ENCODE measurements at places on chromosomes 4 and X.

DNA sequence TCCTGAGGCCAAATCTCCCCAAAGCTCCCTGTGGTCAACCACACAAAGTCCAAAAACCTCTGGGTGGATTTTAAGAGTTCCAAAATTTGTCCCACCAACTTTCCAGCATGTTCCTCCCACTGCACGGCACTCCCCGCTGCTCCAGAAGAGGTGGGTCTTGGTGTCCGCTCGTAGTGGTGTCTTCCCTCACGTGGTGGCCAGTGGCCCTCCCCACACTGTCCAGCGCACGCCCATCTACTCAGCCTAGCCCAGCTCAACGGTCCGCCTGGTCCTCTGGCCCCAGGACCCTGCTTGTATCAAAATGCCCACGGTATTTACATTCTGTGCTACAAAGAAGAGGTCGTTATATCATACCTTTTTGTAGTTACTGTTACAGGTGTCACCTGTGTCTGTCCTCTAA, 83.5 kb downstream of the NSUN7 start:
- DNase-seq: no peak

DNA sequence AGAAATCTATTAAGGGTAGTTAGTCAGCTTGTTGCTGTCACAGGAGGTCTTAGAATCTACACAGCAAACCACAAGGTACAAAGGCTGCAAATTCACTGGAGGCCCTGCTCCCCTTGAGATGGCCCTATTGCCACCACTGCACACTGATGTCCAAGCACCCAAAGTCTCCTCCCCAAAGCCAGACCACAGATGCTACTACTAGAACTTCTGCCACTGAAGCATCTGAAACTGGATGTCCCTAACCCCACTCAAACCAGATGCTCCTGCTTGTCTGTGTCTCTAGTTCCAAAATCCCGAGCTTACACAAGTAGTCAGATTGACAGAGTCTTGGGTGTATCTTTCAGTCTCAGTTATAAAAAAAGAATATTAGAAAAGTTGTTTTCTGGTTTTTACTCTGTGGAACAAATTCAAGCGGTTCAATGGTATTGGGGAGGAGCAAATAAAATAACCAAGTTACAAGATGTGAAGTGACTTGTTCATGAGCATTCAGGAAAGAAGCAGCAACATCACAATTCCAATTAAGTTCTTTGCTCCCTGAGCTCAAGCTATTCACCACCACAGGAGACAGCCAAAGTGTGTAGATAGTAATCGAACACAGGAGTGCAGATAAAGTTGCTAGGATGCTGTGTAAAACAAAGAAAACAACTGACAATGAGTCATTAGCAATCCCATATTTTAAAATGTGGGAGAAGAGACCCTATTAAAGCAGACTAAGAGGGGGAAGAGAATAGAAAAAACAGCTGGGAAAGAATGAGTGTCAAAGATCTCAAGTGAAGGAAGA, 352.3 kb downstream of the PDGFC start:
- no peak for DNase-seq

DNA sequence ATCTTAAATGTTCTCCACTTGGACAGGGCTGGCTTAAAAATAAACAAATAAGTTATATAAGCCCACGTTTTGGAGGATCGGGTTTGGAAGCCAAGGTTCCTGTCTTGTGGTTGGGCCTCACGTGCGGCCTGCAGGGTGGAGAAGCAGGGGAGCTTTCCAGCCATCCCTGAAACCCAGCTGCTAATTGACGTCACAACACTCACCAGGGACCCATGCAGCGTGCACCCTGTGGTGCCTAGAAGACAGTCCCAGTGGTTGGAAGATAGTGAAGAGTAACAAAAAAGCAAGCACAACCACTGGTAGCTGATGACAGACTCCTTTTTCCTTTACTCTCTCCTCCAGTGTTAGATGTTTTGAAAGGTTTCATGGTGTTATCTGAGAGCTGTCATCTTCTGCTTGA, 142.0 kb upstream of the RBPJ start:
- DNase-seq: no peak

- DNase-seq: no peak
Measured at GRCh38 chr4:6307230-6307629, 37.6 kb downstream of the WFS1 start.

DNA sequence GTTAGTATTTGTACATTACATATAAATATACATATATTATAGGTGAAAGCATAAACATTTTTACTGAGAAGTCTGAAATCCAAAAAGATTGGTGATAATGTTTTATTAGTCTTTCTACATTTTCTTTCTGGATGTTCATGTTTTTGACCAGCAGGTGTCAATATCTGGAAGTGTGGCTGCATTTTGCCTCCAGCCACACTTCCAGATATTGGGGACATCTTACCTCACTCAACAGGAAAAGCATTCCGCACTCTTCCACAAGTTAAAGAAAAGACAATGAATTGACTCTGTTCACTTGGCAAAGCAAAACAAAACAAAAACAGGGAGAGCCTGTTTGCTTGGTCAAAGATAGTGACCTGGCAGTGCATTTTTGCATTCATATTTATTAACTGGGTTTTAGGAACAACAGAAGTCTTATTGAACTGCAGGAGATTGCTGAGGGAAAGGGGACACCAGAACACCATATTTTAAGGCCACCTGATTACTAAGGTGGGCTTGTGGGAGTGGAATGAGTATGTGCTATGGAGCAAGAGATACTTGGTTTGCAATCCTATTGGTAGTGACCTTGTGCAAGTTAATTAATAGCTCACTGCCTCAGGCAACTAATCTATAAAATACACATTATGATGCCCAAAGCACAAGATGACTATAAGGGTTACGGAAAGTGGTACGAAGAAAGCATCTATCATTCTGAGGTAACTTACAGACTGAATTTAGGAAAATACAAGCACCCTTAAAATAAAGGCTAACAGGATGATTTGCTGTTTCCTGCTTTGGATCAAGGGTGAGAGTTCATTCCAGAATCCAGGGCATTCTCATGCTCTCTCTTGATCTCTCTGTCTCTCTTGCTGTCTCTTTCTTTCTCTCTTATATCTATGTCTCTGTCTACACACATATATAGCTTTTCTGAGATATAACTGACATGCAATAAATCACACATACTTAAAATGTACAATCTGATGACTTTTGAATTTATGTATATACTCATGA, 389.9 kb upstream of the EMCN start:
- DNase-seq: no peak

DNA sequence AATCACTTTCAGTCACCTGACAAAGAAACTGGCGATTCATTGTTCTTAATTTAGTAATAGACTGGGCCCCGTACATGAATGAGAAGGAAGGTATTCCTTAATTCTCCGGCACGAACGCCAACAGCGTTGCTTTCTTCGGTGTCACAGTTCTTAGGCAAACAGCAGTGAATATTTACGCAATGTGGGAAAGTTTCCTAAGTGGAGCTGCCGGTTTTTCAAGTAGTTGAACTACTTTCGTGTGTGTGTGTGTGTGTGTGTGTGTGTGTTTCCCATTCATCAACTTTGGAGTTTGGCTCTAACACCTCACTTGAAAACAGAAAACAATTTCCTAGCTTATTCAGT, 651 bp downstream of the NXT2 start:
- DNase-seq: peak; percentile 61

- DNase-seq: no peak
Measured at GRCh38 chr4:2484185-2484584, 15.3 kb downstream of the RNF4 start.

GRCh38 chr4:53015681-53016080, 153.6 kb downstream of the RASL11B start:
- DNase-seq: no peak

DNA sequence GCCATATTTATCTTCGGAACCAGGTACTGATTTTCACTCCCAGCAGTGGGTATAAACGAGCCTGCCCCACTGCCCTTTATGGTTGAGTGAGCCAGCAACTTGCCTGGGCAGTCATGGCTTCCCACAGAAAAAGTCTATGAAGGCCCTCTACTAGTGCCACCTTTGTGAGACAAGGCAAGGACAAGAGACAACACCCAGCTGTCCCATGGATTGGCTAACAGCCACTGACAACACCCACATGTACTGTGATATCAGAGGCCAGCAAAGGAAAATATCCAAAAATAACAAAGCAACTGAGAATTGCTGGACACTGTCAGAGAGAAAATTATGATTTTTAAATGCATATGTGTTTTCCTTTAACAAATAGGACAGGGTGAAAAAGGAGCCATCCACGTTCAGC, 248.4 kb upstream of the TTC29 start:
- DNase-seq: no peak

- no peak for DNase-seq
Measured at GRCh38 chr4:84924434-84924833, 42.1 kb downstream of the WDFY3 start.

- no peak for DNase-seq
Measured at GRCh38 chr4:39609454-39609931, 29.2 kb downstream of the SMIM14 start.

- DNase-seq: peak; percentile 81
Measured at GRCh38 chr4:174522183-174523024, at the start of gene HPGD. Gene HPGD (minus strand): TSS chr4:174522488. CDS start chr4:174522451, 37 bp downstream.

DNA sequence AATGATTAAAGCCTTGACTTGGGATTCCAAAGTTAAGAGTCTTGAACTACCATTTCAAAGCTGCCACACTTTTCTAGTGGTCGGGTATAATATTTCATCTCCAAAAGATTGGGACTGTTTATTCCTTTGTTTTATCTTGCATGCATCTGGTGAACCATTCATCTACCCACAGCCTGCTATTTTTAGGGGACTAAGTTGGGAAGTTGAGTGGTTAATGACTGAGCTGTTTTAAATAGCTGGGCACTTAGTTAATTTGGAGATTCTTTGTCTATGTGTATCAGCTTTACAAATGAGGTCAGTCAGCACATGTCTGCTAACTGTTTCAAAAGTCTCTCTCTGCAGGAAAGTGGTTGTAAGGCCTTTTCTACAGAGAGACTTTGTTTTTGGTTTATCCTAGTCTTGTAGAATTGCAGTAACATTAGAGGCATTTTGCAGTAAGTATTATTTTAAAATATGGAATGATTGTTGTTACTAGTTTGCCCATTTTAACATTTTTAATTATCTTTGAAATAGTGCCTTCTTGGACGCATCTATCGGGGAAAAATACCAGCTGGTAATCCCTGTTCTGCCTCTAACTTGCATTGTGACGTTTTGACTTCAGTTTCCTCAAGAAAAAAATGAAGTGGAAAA, 8.2 kb downstream of the BMP2K start:
- no peak for DNase-seq
